ENCODE measurements at places on chromosomes 6 and 20.

- no peak for DNase-seq
Observed at GRCh38 chr6:2203264-2203663, 42.1 kb downstream of the GMDS start.

GRCh38 chr6:89495961-89496535, 63.1 kb downstream of the ANKRD6 start:
- no peak for DNase-seq

DNA sequence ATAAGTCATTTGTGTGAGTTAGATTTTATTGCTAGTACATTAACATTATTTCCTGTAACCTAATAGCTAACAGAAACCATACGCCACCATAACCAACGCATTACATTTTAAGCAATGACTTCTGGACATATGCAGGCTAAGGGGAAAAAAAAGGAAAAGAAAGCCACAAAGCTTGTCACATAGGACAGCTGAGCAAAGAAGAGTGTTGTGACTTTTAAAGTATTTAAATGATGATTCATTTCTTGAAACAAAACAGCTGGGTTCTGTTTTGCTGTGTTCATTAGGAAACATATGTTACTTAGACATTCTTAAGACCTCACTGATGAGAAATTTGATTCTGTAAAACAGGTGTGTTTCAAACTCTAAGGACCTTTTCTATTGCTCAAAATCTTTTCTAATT, 171.4 kb downstream of the COL9A1 start:
- no peak for DNase-seq

DNA sequence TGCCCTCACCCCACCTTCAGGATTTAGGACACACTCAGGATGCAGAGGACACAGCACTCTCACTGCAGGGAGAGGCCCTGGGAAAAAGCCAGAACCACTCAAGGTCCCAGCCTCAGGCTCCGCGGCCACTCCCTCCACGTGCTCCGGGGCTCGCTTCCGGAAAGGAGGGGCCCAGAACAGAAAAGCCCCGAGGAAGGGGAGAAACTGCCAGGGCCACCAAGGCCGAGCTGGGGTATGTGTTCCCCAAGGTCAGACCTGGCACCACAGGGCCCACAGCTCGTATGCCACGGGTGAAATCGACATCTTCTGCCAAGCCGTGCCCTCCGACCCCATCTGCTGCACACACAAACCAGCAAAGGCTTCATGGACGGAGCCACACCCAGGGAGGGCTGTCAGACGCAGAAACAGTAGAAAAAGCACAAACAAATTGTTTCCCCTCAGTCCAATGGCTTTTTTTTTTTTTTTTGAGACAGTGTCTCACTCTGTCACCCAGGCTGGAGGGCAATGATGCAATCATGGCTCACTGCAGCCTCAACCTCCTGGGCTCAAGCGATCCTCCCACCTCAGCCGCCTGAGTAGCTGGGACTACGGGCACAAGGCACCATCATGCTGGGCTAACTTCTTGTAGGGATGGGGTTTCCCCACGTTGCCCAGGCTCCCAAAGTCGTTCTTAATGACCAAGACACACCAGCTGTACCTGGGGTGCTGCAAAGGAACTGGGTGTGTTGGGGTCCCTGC, 33.4 kb downstream of the SLC2A4RG start:
- DNase-seq: no peak

DNA sequence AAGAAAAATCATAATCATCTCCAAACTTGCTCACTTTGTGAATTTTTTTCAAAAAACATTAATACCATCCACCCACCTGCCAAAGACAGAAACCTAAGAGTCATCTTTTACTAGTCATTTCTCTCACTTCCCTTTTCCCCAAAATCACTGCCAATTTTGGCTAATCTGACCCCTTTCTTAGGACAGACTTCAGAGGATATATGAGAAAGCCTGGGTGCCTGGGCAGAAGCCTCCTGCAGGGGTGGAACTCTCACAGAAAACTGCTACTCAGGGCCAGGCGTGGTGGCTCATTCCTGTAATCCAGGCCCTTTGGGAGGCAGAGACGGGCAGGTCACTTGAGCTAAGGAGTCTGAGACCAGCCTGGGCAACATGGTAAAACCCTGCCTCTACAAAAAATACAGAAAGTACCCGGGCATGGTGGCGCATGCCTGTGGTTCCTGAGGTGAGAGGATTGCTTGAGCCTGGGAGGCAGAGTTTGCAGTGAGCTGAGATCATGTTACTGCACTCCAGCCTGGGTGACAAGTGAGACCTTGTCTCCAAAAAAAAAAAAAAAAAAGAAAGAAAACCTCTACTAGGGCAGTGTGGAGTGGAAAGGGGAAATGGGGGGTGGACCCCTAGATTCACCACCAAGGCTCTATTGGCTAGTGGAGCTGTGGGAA, 3.8 kb downstream of the DEK start:
- no peak for DNase-seq

DNA sequence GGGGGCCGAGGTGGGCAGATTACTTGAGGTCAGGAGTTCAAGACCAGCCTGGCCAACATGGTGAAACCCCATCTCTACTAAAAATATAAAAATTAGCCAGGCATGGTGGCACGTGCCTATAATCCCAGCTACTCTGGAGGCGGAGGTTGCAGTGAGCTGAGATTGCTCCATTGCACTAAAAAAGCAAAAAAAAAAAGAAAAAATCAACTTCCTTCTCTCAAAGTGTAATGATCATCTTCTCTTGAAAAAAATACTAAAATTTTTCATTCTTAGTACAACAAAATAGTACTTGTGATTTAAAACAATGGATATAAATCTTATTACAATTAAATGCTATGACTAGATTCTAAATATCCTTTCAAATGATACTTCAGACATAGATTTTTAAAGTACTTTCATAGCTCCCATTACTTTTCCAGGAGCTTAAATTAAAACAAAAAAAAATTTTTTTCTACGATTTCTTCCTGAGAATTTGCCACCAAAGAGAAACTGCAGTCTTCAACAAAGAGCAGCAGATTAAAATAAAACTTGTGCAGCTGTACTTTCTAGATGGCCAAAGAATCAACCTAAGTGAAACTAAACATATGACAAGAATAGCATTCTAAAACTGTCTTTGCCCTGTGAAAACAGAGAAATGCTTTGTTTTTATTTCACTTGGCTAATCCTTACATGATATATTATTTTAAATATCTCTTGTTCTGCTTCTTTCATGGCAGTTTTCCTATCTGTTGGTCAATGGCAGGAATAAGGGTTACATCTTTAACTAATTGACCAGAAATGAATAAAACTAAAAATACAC, 75.2 kb downstream of the MAP3K5 start:
- DNase-seq: no peak
